Caki2 (cell line): ENCODE measurements at places on chromosomes 7 and 10. TPM values are rescaled to one million over a fixed set of nuclear protein-coding genes. Genes with fewer than 3 reads are reported as not detected.

- DNase-seq: peak; percentile 68
These were observed 144.5 kb downstream of the RNF216 start for GRCh38 chr7:5636914-5637313.

- DNase-seq: no peak
These were observed 646 bp downstream of the FAM13C start for GRCh38 chr10:59361663-59362143.

GRCh38 chr10:132326344-132326889 lies 5.6 kb upstream of the LRRC27 start:
- DNase-seq: peak; percentile 38

The CCL24 gene
- not detected in 2 replicates for total RNA-seq

The DDC gene
- 0.90 and 4.4 TPM in 2 replicates for total RNA-seq

DNA sequence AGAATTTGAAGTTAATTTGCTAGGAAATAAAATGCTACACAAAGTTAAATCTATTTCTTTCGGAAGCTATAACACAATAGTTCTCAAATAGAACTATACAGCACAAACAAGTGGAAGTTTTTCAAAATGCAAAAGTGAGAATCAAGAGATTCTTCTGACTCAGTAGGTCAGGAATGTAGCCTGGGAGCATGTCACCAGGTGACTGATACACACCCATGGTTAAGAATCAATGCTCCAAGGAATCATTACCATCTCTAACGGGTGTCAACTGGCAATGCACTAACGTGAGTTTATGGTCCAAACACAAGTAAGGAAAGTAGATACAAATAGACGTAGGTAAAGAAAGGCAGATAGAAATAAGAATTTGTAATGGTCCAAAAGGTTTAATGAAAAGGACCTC lies 170.5 kb downstream of the SRPK2 start:
- peak; percentile 30 for DNase-seq

The CHAT gene
- total RNA-seq: not detected in 2 replicates

The PDE6C gene
- not detected in 2 replicates for total RNA-seq

The LLCFC1 gene
- total RNA-seq: not detected in 2 replicates

The CCNY gene
- 42.1 and 47.8 TPM in 2 replicates for total RNA-seq

DNA sequence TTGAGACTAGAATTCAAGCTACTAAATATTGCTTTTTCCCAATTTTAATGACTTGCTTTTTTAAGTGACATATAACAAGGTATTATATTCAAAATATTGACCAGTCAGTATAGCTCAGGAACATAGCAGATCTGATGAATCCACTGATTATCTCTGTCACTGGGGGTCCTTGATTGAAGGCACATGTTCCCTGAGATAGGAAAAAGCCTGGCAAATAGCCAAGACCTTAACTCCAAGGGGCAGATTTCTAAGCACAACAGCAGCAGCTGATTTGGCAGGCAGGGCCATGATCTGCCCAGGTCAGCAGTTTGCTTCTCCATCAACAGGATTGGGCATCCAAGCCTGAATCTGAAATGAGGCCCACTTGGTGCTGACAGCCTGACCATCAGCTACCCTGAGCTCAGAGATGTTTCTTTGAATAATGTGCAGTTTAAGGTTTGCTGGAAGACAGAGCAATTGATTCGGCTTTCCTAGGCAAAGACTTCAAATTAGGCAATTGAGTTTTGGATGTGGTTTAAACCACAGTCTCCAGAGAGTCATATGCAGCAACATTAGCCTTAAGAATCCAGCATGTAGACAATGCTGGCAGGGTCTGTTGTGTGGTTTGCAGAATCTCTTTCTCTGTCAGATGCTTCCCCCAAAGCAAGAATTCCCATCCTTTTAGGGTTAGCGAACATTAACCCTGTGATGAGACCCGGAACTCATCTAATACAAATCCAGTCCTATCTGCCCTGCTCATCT lies 352.6 kb downstream of the ADRA2A start:
- DNase-seq: no peak

The MYPN gene
- 0.64 TPM in 1 of 2 replicates, not detected in the other for total RNA-seq

DNA sequence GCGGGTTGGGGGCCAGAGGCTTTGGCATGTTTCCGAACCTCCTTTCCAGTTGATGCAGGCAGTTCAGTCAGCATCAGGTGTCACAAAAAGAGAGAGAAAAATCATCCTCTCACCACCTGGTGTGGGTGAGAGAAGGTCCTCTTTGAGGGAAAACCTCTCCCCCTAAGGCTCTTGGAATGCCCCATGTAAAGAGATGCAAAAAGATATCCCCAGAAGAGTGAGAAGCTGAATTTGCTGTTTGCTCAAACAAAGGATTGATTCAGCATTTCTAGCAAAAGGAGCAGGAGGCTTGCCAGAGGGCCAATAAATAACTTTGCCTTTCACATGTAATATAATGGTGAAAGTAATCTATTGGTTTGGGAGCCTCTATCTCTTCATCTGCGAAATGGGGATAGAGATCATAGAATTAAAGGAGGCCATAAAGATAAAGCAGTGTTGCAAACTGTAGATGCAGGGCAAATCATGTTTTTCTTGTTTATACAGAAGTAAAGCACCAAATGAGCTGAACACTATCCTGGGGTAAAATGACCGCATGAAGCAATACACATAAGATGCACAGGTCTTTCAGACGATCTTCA lies 425.9 kb downstream of the LRMDA start:
- no peak for DNase-seq
